NCI-H446 treated with DMSO at 0.1 percent for 48 hours (cell line): ENCODE measurements at places on chromosomes 1 and 21.

DNA sequence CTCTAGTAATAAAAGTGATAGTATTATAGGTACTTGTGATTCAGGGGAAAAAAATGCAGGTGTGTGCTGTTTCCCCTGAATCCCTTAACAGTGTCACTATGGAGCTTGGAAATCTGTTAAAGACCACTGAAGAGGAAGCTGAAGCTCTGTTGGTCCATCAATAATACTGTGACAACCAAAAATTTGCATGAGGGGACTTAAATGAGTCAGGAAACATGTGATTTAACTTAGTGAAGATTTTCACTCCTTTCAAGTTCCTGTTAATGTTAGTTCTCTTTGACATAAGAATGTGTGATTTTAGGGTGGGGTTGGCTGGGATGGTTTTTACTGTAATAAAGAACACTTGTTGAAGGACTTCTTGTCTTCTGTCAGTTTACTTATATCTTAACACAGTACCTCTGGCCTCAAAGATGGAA is 32.0 kb downstream of the VANGL2 start:
- no peak for DNase-seq

- no peak for DNase-seq
Measured at GRCh38 chr1:10473145-10473765, 926 bp upstream of the DFFA start.

- DNase-seq: no peak
Measured at GRCh38 chr1:186497651-186498050, 36.7 kb upstream of the PDC start.

DNA sequence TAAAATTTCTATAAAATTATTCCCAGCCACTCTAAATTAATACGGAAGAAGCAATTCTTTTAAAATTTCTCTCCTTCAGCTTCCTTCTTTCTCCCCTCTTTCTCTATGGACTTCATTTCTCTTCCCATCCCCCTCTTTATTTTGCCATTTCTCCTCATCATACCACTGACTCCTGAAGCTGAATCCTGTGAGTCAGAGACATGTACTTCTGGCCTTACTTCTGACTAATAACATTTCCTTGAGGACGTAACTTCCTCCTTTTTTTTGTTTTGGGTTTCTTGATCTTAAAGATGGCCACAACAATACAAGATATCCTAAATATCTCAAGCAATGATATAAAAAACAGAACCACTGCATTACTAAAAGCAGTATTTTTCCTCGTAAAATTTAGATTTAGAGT is 63.6 kb upstream of the DENND1B start:
- no peak for DNase-seq

DNA sequence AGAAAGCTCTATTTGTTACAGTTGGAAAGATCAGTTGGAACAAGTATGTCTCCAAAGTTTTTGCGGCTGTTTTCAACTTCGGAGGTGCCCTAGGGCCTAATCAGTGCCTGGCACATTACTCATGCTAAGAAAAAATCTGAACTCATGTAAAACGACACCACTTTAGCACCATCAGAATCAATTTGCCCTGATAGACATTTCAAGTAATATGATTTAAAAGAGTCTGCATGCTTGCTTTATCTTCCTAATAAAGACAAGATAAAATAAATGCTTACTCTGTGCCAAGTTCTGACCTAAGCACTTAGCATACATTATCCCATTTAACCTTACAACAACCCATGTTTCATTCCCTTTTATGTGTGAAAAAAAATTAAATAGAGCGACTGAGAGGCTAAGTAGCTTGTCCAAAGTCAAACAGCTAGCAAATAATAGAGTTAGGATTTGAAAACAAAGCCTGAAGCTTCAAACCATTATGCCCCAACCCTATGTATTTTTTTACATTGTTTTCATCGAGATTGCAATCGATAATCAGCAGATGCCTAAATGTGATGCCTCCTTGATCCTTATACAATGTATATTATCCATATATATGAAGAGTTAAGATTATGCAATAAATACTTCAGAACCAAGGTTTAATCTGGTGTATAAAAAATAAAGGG is 91.3 kb downstream of the DENND1B start:
- DNase-seq: no peak

- peak; percentile 35 for DNase-seq
Measured at GRCh38 chr21:36321325-36322082, 1.5 kb downstream of the MORC3 start.

DNA sequence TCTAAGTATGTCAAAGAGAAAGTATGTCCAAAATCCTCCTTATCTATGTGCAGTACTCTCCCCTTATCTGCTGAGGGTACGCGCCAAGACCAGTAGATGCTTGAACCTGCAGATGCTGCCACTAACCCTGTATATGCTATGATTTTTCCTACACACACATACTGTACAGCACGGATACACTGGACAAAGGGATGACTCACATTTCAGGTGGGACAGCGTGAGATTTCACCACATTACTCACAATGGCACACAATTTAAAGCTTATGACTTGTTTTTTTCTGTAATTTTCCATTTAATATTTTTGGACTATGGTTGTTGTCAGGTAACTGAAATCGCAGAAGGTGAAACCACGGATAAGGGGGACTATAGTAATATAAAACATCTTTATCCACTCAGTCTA is 4.1 kb downstream of the ORC1 start:
- DNase-seq: no peak

DNA sequence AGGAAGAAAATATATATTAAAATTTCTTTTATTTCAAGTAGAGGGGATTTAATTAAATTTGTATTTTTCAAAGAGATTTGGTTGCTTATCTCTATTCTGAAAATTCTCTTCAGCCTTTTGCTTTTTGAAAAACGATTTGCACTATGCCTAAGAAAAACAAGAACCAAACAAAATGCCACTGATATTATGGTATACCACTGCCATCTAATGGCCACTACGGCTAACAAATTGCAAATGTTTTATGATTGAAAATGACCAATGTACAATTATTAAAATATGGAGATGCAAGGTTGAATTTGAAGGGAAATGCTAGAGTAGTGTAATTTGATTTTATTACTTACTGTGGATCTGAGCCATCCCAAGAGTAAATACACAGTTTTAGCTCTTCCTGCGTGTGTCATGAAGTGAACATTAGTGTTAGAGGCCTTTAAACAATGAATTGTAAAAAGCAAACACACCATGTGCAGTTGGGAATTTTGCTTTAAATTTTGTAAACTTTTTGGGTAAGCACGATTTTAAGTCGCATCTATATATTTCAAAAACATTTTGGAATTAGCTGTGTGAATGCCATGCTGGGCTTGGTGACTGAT is 137.4 kb upstream of the USP25 start:
- peak; percentile 2 for DNase-seq

DNA sequence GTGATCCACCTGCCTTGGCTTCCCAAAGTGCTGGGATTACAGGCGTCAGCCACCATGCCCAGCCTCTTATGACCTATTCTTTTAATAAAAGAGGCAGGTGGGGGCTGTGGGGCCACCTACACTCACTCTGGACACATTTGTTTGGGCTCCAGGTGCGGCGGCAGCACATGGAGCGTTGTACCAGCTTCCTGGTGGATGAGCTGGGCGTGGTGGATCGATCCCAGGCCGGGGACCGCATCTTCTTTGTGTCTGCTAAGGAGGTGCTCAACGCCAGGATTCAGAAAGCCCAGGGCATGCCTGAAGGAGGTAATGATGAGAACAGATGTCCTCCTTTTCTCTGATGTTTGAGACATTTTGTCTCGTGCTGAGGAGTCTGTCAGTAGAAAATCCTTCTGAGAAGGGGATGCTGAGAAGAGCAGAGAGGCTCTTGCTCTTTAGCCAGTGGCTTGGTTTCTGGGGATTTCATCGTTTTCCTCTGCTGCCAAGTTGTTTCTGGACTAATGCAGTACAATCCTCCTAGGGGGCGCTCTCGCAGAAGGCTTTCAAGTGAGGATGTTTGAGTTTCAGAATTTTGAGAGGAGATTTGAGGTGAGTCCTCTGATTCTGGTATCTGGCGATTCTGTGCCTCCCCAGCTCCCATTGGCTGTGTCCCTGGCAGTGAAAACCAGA is 17.9 kb upstream of the MIIP start:
- DNase-seq: no peak

DNA sequence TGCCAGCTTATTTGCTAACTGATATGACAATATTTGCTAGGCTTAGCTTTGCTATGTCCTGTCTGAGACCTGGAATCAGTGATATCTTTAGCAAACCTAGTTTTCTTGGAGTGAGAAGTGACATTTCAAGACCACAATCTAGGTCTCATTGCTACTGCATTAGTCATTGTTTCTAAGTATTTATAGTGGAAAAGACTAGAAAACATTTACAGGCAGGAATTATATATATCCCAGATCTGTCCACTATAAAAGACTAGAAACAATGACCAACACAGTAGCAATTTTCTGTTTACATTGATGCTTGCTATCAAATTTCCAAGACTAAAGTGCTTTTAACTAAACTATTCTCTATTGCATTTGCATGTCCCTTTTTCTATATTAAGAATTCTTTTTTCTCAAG is 5.0 kb upstream of the RGS18 start:
- DNase-seq: no peak

GRCh38 chr1:110875216-110875731 is 2.3 kb downstream of the CD53 start:
- DNase-seq: no peak

DNA sequence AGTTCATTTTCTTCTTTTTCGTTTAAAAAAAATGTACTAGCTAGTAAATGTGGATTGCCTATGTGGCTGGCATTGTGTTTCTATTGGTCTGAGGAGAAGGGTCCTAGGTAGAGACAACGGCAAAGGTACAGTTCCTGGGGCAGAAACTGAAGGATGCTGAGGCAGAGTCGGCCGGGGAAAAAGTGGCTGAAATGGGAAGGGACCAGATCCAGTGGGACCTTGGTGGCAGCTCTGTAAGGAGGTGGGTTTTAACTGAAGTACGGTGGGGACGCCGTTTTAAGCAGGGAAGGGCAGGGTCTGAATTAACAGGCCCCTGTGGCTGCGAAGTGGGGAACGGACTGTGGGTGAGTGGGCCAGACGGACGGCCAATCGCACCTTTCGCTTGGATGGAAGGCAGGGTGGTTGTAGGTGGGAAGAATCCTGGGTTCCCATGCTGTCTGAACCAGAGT is 420 bp upstream of the VPS13D start:
- no peak for DNase-seq

DNA sequence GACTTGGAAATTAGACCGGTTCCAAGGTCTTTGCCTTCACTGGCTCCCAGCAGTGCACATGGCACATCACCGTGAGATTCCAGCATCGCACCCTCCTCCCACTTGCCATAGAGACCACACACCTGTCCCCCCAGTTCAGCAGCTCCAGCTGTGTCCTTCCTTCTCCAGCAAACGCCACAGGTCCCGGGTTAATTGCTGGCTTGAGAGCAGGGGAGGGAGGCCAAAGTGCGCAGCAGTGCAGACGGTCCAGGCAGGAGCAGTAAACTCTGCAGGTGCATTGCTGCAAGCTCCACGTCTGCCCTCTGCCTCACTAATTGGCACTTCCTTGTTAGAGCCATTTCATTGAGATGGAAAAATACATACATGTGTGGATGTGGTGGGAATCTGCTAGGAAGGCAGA is 65.3 kb downstream of the KLHDC7A start:
- DNase-seq: no peak

DNA sequence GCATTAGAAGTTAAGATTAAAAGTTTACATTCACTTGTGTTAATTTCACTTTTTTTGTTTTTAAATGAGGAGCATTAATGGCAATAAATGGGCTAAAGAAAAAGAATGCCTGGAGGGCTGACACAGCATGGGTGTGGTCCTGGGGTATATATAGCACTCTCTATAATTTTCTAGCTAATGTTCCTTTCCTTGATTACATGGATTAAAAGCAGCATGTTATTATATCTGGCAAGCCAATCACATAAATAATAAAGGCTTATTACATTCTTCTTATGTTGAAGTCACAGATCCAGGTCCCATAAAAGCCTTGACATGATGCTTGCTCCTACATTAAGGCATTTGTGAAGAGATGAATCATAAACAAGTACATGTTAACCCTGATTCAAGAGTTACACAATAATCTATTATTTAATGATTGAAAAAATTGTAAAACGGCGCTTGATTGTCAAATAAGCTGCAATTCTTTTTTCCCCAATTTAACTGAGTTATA is 91.4 kb downstream of the LYPLAL1 start:
- DNase-seq: no peak

- DNase-seq: no peak
Measured at GRCh38 chr1:45275054-45275453, 51.6 kb upstream of the HPDL start.

DNA sequence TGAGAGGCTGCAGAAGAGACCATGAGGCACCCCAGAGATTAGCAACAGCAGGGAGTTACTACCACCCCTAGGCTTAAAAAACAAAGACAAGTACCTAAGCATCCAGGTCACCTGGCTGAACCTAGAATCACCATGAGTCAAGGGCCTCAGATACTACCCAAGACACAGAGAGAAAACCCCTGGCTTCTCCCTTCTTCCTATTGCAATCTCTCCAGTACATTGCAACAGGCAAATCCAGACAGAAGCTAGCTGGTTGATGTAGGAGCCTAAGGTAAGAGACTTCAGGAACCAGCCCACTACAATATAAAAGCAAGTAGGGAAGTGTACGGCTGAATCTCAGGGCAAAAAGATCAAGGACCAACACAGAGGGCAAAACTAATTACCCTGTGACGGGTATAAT is 367.2 kb downstream of the PLPP3 start:
- DNase-seq: no peak

DNA sequence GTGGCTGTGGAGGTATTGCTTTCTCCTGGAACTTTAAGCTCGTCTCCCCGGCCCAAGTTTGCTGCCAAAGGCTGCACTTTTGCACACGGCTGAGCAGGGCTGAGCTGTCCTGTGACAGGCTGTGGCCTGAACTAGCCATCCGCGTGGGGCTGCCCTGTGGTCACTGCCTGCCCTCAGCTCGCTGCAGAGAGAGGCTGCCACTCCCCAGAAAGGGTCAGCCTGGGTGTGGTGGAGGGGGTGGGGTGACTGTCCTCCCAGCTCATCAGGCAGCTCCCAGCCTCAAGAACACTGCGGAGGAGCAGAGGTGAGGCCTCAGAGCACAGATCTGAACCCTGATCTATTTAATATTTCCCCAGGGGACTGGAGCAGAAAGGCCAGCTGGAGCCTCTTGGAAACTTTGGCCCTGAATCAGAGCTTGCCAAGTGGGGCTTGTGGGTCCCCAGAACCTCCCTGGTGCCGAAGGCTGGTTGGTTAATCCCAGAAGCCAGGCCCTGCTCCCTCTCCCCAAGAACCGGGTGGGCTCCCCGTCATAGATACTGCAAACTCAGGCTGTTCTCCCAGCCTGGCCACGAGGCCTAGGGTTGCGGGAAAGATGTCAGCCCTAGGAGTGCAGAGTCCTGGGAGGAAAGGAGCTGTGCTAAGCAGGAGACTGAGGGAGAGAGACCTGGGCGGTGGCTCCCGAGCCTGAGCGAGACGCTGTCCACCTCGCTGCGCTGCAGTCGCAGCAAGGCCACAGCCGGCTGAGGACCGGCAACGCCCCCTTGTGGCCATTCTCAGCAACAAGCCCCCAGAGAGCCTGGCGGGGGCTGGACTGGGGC is 125.1 kb upstream of the IPO9 start:
- DNase-seq: peak; percentile 56

DNA sequence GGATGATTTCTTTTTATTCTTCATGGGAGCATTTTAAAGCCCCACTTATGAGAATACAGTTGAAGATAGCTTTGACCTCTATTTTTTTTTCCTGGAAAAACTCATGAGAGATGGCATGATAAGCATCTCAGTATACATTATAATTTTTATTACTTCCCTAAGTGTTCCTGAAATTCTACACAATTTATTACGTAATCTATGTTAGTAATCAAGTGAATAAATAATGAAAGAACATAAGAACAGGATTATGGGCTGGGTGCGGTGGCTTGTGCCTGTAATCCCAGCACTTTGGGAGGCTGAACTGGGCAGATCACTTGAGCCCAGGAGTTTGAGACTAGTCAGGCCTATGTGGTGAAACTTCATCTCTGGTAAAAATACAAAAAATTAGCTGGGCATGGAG is 13.2 kb upstream of the PRKAA2 start:
- no peak for DNase-seq

GRCh38 chr21:26965040-26965906 is 1.6 kb downstream of the ADAMTS5 start:
- DNase-seq: no peak
